ENCODE measurements at places on chromosomes 3 and 15.

- DNase-seq: no peak
These were observed 875 bp upstream of the HLTF start for GRCh38 chr3:149087208-149087607.

GRCh38 chr3:133049491-133049890 lies 11.3 kb downstream of the TMEM108 start:
- no peak for DNase-seq

GRCh38 chr3:172029425-172030098 lies 9.8 kb upstream of the FNDC3B start:
- DNase-seq: no peak

DNA sequence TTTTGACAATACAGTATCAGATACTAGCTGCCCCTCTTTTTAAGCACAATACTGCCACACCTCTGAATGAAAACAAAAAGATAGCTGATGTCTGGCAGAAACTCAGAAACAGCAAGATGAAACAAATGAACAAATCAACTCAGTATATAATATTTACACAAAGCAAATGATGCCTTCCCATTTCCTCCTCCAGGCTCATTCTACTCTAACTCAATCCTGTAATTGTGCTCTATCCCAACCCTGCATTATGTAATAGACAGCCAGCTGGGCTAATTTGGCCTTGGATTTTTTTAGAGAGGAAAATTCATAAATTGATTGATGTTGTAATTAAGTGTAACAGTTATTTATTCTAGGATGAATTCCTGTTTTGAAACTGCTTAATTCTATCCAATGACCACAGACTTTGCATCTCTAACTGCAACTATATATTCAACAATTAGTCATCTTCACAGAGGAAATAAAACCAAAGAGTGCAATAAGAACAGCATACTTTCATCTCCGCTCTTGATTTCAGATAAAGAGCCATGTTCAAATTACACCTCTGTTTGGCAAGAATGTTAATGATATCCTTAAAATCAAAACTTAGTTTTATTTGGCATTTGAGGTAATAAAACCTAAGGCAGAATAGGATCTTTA lies 6.1 kb downstream of the ATG3 start:
- DNase-seq: no peak

DNA sequence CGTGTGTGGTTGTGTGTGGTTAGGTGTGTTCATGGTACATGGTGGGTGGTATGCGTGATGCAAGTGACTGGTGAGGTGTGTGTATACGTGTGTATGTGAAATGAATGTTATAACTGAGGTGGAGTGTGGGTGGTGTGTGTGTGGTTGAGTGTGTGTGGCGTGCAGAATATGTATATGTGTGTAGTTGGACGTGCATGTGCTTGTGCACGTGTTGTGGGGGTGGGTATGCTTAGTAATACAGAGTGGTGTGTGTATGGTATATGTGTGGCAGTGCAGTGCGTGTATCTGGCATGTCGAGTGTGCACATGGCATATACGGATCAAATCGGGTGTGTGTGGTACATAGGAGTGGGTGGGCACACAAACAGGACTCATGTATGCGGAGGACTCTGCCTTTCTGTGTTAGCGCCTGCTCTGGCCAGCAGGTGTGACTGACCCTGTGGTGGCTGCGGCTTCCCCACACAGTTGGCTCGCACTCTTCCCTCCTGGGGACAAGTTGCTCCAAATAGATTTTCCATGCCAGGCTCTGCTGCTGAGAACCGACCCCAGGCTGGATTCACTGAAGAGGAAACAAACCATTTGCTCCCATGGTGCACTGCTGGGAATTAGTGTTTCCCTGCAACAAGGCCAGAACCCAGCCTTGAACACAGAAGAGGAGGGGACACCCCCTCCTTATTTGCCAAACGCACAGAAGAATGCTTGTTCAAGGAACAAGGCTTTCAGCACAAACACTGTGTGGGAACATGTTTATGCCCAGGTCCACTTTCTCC lies 1.2 kb upstream of the C3orf70 start:
- no peak for DNase-seq

DNA sequence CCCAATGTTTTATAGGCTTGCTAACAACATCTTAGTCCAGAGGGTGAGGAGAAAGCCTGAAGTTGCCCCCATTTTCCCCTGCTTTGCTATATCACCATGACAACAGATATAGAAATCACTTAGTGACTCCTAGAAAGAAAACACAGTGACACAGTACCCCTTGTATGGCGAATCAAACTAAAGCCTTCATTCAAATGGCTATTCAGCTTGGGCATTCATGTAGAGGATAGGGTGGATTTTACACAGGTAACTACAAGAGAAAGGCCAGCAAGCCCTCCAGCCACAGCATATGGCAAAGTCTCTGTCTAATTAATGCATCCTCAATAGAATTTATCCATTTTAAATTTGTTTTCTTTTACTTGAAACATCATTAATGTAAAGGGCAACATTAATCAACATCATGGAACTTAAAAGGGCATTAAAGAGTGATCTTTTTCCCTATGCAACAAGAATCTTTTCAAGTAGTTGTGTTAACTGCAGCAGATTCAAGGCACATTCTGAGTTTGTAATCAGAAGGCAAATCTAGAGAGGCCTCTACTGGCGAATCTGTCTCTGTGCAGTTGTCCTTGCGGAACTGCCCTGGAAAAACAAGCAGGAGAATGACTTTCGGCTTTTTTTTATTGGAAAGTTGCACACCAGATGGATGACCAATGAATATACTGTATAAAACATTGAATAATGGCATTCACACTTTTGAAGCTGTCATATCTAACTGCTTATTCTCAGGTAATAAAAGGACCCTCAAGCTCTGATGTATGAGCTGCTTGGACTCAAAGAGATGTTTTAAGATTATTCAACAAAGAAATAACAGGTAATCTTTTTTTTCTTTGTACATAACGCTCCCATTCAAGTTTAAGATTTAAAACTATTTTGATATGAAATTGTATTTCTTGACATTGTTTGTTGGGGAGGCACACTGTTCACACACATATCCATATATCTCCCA lies 621.7 kb upstream of the AGTR1 start:
- DNase-seq: no peak

DNA sequence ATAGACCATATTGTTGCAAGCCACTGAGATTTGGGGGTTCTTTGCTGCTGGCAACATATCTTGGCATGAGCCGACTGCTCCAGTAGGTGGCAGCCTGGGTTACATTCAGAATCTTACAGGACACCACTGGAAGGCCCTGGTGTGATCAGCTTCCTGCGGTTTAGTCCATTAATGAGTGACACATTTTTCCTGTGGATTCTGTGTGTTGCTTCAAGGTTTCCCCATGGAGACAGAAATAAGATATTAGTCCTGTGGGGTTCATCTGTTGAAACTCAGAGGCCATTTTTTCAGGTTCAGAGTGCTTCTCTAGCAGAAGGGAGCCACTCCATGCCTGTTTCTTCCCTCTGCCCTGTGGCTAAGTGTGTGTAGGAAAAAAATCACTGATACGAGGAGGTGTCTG lies 116.2 kb downstream of the MFSD1 start:
- DNase-seq: no peak

DNA sequence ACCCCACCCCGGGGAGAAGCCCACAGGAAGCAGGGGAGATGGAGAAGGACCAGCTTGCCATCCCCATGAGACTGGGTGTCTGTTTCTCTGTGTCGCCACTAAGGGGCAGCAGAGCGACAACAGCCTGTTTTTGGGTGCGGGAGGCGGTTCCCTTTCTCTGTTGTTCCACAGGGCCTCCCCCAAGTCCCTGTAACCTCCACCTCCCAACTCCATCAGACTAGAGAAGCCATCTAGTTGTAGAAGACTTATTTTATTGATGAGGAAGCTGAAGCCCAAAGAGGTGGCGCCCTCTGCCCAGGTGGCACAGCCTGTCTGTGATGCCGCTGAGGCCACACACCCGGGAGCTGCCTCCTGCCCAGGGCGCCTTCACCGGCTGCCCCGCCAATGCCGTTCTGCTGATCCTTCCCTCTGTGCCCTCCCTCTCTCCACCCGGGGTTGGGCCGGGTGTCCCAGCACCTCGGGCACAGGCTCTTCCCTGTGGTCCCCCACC lies 3.9 kb upstream of the CCDC9B start:
- DNase-seq: peak; percentile 68

- DNase-seq: no peak
These were observed 251.5 kb upstream of the ADAMTS9 start for GRCh38 chr3:64939309-64939708.

GRCh38 chr3:115321400-115321805 lies 174.3 kb upstream of the ZBTB20 start:
- DNase-seq: no peak

DNA sequence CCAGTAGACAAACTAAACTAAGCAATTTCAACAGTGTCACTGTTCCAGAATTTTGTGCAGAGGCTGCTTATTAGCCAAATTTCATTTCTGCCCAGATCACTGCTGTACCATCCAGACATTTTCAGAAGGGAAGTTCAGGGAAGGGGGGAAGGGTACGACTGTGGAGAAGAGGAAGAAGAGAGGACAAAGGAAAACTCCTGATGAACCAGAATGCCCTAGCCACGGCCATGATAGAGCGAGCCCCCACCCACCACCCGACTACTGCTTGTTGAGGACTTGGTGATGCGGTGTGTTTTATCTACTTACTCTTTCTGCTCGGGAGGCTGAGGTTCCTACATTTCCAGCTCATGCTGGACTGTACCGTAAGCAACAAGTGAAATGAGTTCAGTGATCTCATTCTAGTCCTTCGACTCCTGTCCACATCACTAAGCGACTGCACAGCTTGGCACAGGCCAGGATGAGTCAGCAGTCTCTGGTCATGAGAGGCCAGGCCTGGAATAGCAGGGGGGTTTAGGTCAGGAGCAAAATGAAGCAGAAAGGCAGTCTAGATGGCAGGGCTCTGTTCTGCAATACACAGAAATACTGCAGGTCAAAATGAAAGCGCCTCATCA lies 330.8 kb downstream of the TIGIT start:
- DNase-seq: no peak
